ENCODE measurements at places on chromosomes 12 and 14.

GRCh38 chr14:72513965-72514659 is 379.8 kb downstream of the DPF3 start:
- DNase-seq = no peak

- peak; percentile 15 for DNase-seq
Observed at GRCh38 chr12:65952737-65953209, 128.5 kb downstream of the HMGA2 start.

- no peak for DNase-seq
Observed at GRCh38 chr12:95574799-95575452, 23.6 kb upstream of the USP44 start.

- no peak for DNase-seq
Observed at GRCh38 chr12:100895192-100895591, 100.6 kb downstream of the ANO4 start.

DNA sequence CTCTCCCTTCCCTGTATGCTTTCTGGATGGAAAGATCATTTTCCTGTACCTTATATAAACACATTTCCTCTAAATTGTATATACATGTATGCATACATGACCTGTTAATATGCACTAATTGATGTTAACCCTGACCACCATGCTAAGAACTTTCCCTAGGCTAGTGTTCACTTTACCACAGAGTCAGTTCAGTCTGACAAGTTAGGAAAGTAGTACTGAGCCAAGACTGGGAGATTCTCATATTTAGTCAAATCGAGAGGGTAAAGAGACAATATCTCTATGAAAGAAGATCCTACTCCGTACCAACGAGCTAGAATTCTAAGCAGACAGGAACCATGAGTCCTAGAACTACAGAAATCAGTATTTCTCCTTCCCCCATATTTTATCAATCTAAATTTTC is 36.8 kb downstream of the ATF7 start:
- DNase-seq = no peak

DNA sequence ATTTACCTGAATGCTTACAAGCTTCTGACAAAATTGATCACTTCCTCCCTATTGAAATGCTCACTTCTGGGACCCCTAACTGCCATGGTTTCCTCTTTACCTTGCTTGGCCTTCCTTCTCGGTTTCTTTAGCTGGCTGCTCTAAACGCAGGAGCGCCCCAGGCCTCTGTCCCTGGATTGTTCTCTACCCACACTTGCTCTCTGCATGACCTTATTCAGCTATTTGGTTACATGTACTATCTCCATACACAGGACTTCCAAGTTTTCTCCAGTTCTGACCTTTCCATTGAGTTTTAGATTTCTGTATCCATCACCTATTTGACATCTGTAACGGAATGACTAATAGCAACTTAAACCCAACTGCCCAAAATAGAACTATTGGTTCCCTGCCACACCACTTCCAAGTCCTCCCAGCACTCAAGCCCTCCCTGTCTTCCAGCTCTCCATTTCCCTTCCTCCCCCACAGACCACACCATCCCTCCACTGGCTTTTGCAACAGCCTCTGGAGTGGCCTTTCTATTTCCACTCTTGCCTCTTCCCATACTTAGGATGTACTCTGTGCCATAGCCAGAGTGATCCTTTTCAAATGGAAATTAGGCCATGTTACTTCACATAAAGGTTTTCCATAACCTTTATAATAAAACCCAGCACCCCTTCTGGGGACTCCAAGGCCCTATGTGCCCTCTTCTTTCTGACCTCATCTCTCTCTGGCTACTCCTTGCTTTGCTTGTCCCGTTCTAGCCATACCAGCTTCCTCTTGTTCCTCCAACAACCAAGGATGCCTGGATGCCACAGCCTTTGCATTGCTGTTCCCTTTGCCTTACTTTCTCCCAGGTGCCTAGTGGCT is 202.2 kb downstream of the AEBP2 start:
- DNase-seq = no peak

GRCh38 chr12:119644930-119645329 is 23.0 kb upstream of the PRKAB1 start:
- DNase-seq = no peak

DNA sequence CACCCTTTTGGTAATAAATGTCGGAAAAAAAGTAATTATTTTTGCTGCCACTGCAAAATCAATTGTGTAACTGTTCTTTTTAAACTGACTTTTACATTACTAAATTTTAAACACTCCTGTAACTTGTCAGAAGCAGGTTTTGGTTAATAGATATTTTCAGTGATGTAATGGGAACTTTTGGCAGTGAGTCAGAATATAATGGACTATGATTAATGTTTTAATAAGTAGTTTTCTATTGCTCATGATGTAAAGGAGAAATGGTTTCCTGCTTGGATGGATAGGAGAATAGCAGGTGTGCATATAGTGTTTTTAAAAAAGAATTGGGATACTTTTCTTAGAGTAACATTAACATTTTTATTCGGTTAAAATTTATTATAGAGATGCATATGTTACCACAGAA is 58.8 kb downstream of the TRMT5 start:
- DNase-seq = no peak

GRCh38 chr12:94191023-94191422 is 42.6 kb downstream of the PLXNC1 start:
- no peak for DNase-seq

GRCh38 chr14:86942936-86943335 is 1050.0 kb downstream of the GALC start:
- DNase-seq = no peak

- no peak for DNase-seq
Observed at GRCh38 chr14:73397810-73398209, 60.5 kb downstream of the NUMB start.

DNA sequence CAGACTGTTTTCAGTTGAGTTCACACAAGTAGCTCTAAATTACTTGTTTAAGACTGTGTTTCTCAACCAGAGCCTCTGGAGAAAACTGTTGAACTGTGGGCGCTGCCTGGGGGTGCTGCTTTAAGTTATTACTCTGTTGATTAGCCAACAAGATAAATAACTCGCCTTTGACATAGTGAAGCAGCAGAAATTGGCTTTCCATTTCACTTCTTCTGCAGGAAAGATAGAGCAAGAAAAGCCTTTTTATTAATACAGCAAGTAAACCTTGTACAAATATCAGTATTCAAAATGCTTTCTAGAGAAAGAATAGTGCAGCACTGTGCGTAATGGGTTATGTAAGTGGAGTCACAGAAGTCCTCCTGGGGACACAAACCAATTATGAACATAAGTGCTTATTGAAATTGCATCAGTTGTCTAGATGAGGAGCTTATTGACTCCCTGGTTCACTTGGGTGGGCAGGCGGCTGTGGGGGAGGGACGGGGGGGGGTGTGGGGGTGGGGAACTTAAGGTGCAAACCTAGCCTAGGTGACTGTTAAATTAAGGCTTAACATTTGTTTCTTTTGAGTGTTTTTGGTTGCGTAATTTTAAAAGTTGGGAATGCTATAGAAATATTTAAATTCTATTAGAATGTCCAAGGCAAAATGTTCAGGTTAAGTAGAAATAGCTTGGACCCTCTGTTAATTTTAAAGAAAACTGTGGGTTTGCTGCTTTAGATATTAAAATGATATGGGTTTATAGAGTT is 6.3 kb downstream of the FRS2 start:
- no peak for DNase-seq

DNA sequence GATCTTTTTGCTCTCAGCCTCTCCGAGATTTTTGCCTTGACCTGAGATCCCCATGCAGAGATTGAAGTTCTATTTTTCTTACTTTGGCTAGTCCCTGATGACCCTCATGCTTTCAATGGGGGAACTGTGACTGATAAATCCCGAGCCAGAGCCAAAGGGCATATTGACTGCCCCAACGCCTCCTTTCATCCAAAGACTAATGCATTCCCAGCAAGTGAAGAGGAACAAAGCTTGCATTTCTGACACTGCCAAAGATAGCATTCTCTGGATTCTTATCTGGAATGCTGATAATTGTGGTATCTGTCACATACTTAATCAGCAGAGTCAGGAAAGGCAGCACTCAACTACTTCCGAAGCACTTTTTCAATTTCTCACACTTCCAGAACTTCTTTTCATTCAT is 152.3 kb upstream of the EGLN3 start:
- DNase-seq = no peak

- DNase-seq = no peak
Observed at GRCh38 chr14:34920339-34920738, 45.2 kb upstream of the BAZ1A start.

DNA sequence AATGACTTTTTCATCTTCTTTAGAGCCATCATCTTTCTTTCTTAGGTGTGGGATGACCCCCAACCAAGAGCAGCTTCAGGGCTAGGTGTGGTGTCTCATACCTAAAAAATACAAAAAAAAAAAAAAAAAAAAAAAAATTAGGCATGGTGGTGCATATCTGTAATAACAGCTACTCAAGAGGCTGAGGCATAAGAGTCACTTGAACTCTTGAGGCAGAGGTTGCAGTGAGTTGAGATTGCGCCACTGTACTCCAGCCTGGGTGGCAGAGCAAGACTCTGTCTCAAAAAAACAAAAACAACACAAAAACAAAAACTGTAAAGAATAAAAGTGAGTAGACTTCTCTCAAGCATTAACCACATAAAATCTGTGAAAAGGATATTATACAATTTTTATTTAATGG is 8.0 kb upstream of the ATF7IP start:
- no peak for DNase-seq

DNA sequence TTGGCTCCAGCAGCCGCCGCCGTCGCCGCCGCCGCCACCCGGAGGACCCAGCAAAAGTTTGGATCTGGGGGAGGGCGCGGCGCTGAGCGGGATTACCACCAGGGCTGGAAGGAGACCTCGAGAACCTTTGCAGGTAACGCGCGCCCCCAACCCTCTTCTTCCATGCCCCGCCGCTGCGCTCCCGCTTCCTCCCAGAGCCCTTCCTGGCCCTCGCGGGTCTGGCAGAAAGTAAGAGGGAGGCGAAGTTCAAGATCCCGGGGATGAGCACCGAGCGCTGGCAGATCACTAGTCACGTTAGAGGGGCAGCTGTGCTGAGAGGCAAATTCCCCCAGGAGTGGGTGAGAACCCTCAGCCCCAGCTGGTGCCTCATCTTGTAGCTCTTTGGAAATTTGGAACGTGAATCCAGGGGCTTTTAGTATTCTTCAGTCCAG is 3.9 kb downstream of the FLRT2 start:
- DNase-seq = no peak

- DNase-seq = no peak
Observed at GRCh38 chr12:75366629-75367028, 24.3 kb upstream of the GLIPR1L2 start.

- no peak for DNase-seq
Observed at GRCh38 chr14:73253721-73254120, 16.4 kb downstream of the PAPLN start.

DNA sequence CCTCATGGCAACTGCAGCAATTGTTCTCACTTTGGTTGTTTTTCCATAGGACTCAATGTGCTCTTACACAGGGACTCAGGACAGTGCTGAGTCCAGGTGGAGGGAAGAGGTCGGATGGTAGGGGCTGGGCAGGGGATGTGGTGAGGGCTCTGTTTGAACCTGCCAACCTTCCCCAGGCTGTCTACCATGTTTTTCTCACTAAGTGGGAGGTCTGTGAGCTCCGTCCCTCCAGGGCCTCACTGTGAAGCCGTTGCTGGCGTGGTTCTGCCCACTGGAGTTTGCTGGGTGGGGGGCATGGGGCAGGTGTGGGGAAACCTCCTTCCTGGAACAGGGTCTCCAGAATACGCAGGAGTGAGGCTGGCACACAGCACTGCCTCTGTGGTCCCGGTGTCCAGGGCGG is 20.7 kb upstream of the PRMT8 start:
- no peak for DNase-seq

- DNase-seq = no peak
Observed at GRCh38 chr12:120849765-120850164, 54.4 kb downstream of the SPPL3 start.

- DNase-seq = no peak
Observed at GRCh38 chr14:53062856-53063255, 90.3 kb downstream of the DDHD1 start.

DNA sequence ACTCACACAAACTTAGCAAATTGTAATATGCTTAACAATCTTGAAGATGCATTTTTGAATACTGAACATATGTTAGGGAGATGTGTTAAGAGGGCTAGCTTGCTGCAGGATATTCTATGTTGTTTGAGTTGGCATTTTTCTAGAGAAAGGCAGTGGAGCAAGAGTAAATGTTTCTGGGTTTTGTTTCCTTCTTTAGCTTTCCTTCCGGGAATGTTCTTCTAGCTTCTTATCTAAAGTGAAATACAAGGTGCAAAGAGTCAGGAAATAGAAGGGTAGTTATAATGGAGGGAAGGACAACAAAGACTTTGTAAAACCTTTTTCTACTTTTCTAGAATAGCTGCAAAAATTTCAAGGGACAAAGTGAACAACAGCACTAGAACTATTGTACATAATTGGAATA is 77.6 kb upstream of the KCNH3 start:
- DNase-seq = no peak

- DNase-seq = no peak
Observed at GRCh38 chr12:112820796-112821195, 29.2 kb downstream of the RPH3A start.

DNA sequence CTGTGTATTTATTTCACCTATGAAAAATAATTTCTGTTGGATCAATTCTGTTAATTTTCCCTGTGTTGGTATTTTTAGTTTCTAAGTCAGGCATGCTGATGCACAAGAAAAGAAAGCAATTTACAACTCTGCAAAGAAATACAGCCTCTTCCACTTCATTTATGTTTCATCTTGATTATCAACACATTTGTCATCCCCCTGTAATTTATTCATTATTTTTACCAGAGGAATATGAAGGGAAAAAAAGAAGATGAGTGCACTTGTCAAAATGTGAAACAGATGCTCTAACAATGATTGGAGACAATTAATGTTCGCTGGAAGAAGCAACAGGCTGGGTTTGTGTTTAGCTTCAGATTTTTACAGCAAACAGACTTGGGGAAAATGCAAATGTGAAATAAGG is 958.5 kb upstream of the SEL1L start:
- DNase-seq = no peak

- DNase-seq = peak; percentile 40
Observed at GRCh38 chr14:95535226-95536021, 574 bp downstream of the GLRX5 start.

DNA sequence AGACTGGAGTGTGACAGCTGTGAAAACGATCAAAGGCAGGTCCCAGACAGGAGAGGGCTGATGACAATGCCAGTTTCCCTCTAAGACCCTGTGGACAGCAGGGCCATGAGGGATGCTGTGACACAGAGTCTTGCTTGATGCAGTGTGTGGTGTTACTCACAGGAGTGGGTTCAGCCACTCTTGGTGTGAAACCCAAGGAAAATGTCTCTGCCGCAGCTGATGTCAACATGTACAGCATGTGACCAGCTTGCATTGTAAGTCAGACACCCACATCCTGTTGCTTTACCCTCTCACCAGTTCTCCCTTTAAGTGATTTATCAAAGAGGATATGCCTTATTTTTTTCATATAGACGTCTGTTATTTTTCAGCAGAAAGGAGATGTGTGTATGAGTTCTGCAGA is 268.6 kb downstream of the BTG1 start:
- DNase-seq = peak; percentile 82

- DNase-seq = no peak
Observed at GRCh38 chr14:88668448-88669116, 105.7 kb downstream of the ZC3H14 start.

DNA sequence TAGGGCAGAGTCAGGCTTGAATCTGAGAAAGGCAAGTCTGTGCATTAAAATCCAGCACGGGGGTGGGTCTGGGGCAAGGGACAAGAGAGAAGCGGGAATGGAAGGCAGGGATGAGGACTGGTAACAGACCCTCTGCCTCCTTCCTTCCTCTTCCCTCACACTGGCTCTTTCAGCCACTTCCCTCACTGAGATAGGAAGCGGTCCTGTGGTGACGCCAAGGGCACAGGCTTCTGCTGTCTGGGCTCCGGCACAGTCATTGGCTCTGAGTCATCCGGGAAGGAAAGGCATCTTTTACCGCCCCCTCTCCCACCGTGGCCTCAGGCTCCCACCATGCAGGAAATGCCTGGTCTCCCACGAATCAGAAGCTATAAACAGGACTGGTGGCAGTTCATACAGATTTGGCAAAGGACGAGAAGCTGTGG is 70.2 kb downstream of the ETV6 start:
- peak; percentile 61 for DNase-seq
